ENCODE measurements at places on chromosomes 1 and 21.

- no peak for DNase-seq
Observed at GRCh38 chr1:198245379-198245778, 88.6 kb downstream of the NEK7 start.

- DNase-seq = no peak
Observed at GRCh38 chr21:44850905-44851657, 22.4 kb downstream of the PTTG1IP start.

- peak; percentile 76 for DNase-seq
Observed at GRCh38 chr1:205600085-205600484, 31.7 kb downstream of the ELK4 start.

GRCh38 chr1:44806704-44807363 is at the start of gene DYNLT4:
Gene DYNLT4, minus strand, starts transcription at chr1:44807351. Its CDS starts 683 bp downstream, at chr1:44806668.
- DNase-seq = no peak

DNA sequence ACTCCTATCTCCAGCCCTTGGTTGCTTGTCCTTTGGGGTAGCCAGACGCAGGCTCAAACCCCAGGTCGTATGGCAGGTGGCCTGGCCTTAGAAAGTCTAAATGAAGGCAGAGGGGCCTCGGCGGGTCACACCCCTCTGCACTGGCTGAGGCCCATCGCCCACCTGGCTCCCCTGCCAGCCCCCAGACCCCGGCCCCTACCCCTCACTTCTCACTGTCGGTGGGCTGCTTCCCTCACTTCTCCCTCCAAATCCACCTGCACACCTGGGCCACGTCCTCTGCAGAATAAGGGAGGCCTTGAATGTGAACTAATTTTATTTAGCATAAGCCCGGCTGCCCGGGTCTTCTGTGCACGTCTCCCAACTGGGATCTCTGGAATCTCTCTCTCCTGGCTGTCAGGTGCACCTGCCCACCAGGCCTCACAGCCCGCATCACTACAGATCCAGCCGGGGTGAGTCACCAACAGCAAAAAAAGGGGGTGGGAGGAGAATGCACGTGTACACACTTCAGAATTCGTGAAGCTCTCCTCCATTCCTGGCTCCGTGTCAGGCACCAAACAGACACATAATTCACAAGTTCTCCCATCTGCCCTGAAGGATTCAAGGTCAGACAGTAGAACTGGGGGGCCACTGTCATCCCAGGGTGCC is 107.5 kb upstream of the SIM2 start:
- no peak for DNase-seq

DNA sequence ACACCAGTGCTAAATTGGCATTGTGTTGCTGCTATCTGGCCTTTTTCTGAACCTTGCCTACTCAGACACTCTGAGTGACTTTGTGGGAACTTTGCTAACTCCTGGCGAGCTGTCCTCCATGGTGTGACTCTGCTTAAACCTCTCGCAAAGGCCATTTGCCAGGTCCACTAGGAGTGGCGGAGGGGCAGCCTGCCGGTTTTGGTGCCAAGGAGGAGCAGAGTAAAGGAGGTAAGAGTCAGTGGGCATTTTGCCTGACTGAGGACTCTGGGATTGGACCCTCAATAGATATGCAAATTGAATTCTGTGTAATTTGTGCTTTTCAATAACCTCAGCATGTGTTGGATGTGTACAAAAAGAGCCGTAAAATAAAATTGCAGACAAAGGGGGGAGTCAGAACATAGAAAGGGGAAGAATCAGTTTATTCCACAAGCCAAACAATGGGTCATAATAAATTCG is 386.6 kb upstream of the NFIA start:
- DNase-seq = no peak
